ENCODE measurements at places on chromosomes 4 and X.
A peak's percentile ranks its signal among the peaks of the same experiment; 100 is the strongest.

GRCh38 chrX:637660-638481 is 7.3 kb downstream of the SHOX start:
- peak; percentile 43 for DNase-seq

- no peak for DNase-seq
Measured at GRCh38 chr4:2284934-2285612, 23.2 kb upstream of the MXD4 start.

GRCh38 chr4:31234494-31234893 is 514.3 kb downstream of the PCDH7 start:
- no peak for DNase-seq

- DNase-seq = no peak
Measured at GRCh38 chr4:70426789-70427188, 29.0 kb downstream of the OPRPN start.

DNA sequence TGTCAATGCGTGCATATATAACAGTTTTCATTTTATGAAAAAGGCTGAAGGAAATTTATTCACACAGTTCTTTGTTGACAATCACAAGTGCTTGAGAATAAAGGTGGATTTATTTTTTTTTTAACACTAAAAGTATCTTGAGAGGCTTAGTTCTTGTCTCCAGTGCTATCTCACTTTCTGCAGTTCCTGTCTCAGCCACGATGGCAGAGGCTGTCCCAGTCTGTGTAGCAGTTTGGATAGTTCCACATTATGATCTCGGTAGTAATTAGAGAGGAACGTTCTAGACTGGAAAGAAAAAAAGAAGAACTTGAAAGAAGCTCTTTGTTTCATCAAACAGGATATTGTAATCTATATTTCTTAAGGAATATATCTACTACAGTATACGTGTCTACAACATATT is 229.0 kb downstream of the UGT8 start:
- no peak for DNase-seq

- no peak for DNase-seq
Measured at GRCh38 chr4:186017801-186018200, 51.2 kb upstream of the TLR3 start.

DNA sequence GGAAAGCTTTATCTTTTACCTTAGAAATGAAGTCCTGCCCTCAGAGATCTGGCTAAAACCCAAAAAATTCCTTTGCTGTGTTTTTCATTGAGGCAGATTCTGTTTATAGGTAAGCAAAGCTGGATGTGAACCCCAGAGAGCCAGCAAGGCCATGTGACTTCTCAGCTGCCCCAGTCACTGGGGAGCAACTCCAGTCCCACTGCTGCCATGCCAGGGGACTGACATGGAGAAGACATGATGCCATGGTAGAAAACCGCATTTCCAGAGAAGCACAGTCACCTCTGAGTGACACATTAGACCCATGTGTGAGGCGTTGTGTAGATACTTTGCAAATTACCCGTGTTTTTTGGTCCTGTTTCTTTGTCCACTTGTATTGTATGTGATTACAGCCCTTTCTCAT is 45.4 kb downstream of the PTTG2 start:
- no peak for DNase-seq

GRCh38 chr4:143375326-143376073 is 38.8 kb downstream of the GAB1 start:
- DNase-seq = no peak

DNA sequence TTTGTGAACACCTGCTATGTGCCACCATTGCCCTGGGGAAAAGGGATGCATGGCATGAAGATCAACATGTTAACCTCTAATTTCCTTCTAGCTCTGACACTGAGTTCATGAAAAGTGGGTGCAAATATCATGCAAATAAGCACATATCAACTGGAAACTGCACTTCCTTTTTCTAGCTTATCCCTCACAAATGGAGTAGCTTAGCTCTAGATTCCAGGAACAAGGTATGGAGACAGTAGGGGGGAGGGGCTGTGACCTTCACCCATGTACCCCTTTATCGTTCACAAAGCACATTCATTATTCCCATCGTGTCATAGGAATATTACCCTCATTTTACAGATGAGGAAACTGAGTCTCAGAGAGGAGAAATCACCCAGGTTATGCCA is 37.4 kb downstream of the STARD8 start:
- no peak for DNase-seq

GRCh38 chr4:174697202-174697601 is 131.8 kb downstream of the GLRA3 start:
- DNase-seq = no peak

DNA sequence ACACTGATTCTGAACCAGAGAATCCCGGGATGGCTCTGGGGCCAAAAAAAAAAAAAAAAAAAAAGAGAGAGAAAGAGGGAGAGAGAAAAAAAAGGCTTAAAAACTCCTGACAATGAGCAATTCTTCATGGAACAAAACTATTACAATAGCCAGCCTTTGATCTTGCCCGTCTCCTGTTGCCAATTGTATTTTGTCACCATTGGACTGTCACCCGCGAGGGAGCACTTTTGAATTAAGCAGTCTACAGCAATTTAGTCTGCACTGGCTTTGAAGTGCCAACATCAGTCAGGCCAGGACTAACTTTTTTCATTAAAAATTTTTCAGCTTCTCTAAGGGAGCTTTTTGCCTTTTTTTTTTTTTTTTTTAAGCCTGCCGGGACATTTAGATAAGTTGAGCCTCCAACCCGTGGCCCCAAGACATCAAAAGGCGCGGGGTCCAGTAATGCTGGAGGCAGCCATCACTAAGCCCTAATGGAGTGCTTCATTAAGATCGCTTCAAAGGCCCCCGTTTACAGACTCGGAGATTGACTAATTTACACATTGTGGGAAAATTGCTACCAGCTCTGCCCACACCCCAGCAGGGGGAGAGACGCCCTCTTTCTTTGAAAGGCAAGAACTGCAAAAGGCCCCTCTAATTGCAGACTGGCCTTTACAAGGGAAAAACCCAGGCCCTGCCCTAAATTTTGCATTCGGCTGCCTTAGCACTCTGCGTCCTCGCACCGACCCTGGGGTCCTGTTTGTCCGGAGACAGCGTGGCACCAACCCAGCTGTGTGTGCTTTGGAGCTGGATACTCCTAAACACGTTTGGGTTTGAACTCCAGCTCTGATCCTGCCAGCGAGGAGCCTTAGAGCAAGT is 98.1 kb upstream of the MSX1 start:
- DNase-seq = no peak

- no peak for DNase-seq
Measured at GRCh38 chrX:100750883-100751282, 19.0 kb upstream of the SYTL4 start.

DNA sequence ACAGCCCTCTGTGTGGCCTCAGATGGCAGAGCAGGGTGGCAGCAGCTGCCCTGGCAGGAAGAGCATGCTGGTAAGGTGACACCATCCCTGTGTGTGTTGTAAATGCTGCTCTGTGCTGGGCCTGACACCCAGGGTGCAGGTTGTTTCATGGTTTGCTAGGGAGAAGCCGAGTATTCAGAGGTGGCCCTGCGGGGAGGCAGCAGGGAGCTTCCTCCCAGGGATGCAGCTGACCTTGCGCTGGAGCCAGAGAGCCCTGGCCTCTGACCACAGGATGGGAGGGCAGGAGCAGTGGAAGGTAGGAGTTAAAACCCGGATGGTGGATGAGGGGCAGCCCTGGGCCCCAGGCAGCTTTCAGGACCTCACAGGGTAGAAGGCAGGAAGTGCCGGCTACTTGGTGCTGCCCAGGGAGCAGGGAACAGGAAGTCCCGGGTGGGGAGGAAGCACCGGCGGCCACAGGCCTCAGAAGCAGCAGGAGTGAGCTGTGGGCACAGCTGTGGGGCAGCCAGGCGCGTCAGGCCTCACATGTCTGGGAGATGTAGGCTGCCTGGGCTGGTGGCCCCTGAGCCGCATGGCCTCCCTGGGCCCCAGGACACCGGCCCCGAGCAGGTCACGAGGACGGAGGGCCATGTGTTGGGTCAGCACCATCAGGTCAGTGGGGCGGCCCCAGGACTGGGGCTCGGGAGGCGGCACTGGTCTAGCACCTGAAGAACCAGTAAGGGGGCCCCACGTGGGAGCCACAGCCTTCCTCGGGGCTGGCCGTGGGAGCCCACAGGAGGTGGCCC is 19.1 kb downstream of the SH3BP2 start:
- DNase-seq = peak; percentile 85

DNA sequence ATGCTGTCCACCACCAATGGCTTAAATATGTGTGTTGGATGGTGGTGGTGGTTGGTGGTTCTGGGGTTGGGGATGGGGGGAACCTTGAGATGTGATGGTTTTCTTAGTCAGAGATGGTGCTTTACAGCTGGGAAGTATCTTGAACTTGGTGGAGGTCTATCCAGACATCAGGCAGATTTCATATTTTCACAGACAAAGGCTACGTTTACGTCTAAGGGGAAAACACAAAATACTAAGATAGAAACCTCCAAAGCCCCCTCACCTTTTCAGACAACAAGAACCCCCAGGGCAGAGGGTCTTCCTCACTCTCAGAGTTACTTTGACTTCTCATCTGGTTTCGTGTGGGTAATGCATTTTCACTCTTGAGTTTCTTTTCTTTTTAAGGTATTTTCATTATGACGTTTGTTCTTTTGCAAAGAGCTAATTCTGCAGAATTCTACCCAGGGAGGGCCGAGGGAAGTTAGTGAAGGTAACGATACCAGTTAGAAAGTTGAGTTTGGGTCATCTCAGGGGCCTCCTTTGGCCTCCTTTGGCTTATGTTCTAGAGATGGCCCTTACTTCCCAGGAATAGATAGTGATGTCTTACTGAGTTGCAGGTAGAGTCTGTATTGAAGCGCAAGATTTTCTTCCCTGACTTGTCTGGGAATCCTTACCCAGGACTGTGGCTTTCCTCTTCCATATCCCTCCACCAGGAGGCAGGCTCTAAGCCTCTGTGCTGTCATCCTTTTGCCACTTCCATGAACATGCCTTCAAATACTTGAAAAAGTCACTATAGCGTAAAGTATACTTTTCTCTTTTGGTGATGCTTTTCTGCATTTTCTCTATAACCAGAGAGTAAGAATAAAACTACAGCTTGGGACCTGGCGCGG is 31.9 kb downstream of the RHOH start:
- DNase-seq = no peak

GRCh38 chrX:37998586-37999262 is 7.6 kb upstream of the SYTL5 start:
- DNase-seq = no peak
